ENCODE measurements at places on chromosomes 4 and X.
A peak's percentile ranks its signal among the peaks of the same experiment; 100 is the strongest.

DNA sequence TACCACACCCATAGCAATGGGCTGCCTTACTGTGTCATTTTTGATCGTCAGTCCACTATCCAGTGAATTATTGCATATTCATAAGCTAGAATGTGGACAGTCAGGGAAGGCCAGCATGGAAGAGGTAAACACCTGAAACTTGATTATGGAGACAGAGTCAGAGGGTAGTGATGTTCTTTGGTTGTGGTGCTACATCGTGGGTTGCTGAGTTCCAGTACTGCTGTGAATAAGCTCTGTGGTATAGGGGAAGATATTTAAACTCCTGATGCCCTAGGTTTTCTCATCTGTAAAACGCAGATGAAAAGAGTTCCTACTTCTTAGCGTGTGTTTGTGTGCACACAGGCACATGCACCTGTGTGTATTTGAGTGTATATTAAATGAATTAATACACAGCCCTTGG is 69.9 kb downstream of the CPE start:
- no peak for DNase-seq

DNA sequence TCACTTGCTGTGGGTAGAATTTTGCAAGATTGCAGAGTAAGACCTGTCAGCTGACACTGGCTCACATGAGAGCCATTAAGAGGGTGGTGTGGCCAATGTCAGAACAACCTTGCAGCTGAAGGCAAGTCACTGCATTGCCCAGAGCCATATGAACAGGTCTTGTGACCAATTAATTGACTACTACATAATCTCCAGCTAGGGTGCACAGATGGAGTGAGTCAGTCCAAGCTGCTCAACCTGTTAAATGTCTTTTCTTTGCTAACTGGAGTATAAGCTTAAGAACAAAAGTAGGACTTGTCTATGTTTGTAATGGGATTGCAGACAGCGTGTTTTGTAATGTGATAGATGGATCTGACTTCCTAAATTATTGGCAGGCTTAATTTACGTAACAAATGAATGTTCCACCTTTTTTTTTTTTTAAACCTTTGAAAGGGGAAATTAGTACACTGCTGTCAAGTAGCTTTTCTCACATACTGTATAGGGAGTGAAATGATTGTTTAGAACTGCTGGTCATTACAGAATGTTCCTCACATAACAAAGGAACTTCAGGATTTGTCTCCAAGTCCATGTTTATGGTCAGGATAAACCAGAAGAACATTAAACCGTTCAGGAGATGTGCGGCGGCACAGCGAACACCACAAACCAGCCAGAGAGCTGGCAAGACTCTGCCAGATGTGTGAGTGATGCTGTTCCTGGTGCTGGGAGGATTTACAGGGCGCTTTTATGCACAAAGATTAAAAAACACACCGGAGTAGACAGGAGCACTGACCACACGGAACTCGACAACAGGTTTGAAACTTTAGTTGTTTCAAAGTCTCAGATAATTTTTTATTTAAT is 37.0 kb downstream of the FNIP2 start:
- peak; percentile 37 for DNase-seq

GRCh38 chr4:185359767-185360446 is 35.8 kb downstream of the LRP2BP start:
- no peak for DNase-seq

DNA sequence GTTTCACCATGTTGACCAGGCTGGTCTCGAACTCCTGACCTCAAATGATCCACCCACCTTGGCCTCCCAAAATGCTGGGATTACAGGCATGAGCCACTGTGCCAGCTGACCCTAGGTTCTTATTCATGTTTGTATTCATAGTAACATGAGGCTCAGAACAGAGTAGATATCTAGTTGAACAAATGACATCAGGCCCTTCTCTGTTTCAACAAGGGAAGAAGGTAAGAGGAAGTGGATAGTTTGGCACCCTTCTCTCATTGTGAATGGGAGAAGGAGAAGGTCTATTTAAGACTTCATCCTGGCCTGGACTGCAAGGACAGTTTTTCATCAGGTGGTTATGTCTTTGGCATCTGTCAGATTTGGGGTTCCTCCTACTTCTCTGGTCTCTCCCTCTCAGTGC is 13.8 kb downstream of the GJB1 start:
- no peak for DNase-seq

DNA sequence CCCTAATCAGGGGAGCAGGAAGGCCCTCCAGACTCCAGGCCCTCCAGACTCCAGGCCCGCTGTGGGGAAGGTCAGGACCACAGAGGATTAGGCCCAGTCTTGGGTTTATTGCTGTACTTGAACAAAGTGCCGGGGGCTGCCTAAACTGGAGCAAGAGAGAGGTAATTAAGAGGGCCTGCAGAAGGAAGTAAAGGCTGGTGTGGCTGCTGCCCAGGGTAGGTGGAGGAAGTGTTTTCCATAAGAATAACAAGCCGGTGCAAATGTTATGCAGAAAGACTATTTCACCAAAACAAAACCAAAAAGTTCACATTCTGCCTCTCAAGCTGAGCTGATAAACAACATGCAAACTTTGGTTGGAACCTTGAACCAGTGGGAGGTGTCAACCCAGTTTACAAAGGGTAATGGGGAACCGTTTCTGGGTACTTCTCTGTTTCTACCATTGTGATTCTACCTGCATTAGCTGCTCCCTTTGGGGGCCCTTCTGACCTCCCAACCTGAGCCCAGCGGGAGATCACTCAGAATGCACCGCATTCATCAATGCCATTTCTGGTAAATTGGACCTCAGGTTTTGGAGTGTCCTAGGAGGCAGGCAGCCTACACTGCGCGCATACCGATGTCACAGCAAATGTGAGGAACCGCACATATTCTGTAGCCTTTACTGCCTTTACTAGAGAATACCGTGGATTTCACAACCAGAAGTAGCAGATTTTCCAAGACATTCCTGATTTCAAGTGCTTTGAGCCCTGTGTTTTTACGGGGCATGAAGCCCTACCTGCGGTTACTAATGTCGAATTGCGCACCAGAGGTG is 59.7 kb upstream of the BCOR start:
- DNase-seq: no peak

- DNase-seq: no peak
These were observed 815 bp downstream of the FAM53A start for GRCh38 chr4:1683261-1683735.

- DNase-seq: no peak
These were observed 90.7 kb upstream of the IGFBP7 start for GRCh38 chr4:57200799-57201327.

DNA sequence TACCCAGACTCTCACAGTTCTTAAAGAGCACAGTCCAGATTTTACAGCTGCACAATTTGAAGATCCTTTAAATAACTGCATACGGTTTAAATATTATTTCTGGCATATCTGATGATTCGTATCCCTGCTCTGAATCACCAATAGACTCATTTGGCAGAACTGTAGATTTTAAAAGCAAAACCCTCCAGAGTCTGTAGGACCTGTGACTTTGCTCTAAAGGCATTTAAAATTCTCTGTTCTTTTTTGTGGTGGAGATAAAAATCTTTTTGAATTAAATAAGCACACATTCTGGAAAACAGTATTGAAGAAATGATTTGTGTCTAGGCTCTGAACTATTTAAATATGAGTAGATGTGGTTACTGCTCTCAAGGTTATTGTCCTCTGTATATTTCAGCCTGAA is 246.2 kb upstream of the PITX2 start:
- DNase-seq: no peak

DNA sequence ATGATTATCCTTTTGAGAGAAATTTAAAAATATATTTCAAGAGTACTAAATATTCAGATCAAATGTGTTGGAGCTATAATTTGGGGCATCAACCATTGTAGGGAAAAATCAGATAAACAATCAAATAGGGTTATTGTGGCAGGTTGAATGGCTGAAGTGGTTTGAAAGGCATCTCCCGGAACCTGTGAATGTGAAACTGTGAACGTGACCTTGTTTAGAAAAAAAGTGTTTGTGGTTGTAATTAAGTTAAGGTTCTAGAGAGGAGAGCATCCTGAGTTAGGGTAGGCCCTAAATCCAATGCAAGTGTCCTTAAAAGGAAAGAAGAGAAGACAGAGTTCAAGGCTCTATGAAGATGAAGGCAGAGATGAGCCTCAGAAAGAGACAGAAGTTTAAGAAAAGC is 37.4 kb downstream of the ADGRA3 start:
- DNase-seq: no peak

DNA sequence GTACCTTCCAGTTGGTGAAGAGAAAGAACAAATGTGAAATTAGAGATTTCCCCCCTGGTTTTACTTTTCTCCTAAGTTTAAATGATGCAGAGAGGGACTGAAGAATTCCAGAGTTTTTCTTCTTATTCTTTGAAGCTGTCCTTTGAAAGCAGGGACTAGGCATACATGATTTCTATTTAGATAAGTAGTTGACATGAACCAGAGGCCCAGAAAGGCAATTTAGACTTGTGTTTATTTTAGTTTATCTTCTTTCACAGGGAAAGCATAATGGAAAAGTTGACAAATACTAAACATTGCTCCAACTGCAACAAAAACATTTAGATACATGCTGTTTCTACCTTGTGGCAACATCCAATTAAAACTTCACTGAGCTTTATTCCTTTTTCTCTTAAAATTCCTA is 32.0 kb downstream of the PTPN13 start:
- DNase-seq: no peak

DNA sequence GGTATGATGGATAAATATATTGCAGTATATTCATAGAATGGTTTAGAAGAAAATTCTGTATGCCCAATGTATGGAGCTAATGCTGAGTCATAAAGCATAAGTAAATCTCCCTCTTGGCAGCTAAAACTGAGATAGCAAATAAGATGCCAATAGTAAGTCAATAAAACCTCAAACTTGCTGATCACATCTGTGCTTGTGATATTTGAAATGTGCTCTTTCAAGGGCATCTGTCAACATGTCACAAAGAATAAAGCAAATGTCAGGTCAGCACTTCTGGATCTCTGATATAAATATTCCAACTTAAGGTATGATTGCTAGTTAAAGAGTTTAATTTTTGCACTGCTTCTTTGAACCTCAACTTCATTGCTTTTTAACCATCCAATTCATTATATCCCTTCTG is 262.3 kb upstream of the EMCN start:
- no peak for DNase-seq

GRCh38 chr4:3679071-3679825 is 86.9 kb upstream of the ADRA2C start:
- no peak for DNase-seq

DNA sequence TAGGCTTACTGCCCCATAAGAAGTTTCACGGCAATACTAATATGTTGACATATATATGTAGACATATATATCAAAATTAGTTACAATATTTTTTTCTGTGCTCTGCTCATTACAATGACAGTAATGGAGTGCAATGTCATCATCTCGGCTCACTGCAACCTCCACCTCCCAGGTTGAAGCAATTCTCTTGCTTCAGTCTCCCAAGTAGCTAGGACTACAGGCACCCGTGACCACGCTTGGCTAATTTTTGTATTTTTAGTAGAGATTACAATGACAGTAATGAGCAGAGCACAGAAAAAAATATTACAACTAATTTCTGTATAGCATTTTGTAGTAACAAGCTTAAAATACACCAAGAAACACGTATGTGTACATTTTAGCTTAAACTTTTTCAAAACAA is 7.6 kb downstream of the EIF4E start:
- no peak for DNase-seq

DNA sequence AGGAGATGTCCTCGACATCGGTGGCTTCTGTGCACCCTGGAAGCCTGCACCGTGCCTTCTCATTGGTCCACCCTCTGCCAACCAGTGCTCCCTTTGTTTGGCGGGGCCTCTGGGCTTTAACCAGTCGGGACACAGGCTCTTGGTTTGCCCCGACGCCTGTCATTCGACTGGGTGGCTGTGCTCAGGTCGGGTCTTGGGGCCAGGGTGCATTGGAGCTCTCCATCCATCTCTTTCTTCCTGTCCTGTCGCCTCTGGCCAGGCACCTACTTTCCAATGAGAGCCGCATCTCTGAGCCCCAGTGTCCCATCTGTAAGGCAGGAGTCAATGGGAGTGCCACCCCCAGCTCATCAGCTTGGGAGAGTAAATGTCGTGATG is 37.2 kb upstream of the NHSL2 start:
- DNase-seq: no peak

DNA sequence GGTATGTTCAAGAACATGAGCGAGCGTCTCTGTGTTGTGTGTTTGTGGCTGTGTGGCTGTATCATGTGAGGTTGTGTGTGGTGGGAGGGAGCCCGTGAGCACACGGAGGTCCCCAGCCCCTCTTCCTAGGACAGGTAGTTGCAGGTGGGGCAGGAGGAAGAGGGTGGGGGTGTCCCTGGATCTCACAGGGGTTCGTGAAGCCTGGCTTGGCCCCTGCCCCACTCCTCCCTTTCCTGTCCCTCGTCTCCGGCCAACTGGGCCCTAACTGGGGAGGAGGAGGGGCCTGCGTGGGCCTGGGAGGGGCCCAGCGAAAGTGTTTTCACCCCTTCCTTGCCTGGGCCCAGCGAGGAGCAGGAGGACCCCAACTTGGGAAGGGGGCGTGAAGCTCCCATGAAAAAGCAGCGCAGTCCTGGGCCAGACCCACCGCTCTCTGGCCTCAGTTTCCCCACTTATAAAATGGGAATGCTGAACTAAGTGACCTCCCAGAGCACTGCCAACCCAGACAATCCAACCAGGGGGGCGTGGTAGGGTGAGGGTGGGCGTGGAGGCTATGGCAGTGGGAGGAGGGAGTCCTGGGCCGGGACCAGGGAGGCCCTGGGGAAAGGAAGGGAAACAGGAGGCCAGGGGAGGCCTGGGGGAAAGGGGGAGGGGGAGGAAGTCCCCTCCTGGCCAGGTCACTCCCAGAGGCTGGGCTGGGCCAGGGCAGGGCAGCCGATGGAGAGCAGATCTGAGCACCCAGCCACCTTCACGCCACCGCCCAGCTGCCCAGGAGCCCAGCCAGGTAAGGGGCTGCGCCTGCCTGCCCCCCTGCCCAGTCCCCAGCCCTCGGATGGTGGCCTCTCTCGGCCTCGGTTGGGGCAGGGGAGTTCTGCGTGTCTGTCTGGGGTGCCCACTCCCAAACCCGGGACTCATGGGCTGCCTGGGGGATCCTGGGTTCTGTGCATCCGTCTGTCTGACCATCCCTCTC is at the start of gene AVPR2:
Gene AVPR2 (plus strand): TSS at position 683 of the 967 bp plus-strand sequence. CDS start 473 bp downstream, outside the sequence.
- DNase-seq: no peak

DNA sequence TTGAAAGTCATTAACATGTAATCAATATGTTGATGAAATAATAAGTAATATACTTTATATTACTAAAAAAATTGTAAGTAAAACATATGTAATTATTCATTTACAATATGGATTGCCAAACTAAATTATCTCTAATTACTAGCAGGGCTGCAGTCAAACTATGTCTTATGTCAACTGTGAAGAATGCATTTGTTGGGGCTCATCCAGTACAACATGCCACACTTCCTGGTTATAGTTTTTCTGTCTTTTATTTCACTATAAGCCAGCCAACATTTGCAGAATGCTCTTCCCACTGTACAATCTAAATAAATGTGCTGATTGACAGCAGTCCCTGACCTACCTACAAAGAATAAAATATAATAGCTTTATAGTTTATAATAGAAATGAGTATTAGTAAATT is 975.4 kb upstream of the NDST4 start:
- no peak for DNase-seq

DNA sequence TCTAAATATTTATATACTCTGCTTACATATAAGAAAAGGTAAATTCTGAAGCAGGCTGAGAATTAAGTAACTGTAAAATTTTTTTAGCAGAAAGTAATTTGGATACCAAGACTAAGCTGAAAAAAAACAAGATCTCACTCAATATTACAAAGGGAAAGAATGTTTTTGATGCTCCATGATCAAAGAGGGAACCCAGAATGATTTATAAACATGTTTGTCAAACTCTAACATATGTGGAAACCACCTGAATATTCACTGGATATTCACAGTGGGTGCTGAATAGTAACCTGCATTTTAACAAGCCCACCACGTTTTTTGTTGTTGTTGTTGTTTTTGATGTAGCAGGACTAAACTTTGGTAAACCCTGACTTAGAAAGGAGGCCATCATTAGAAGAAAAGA is 324.9 kb upstream of the GATB start:
- DNase-seq: no peak

Measured in CD4-positive, alpha-beta T cell treated with Interleukin-1 beta for 1 hour (primary cell).